Panc1 (cell line): ENCODE measurements at places on chromosomes 5 and 9. TPM values are rescaled to one million over a fixed set of nuclear protein-coding genes. Genes with fewer than 3 reads are reported as not detected.
A peak's percentile ranks its signal among the peaks of the same experiment; 100 is the strongest.

DNA sequence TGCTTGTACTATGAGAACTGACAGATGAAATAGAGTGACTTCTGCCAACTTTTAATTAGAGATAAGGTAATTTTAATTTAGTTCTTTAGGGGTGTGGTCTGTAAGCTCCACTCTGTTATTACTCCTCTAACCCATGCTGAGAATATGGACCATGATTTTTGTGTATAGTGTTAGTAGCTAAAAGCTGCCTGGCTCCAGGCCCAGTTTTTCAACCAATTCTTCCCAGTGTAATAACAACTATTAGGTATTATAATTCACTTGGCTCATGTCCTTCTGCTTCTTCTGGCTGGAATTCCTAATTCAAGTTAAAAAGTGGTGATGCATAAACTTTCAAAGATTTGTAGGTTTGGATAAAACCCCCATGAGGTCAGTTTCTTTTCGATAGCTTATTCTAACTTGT lies 216.3 kb downstream of the ISL1 start:
- H3K27me3 ChIP-seq: no peaks in the 10 kb centered on the region
- no peaks in the 10 kb centered on the region for H3K36me3 ChIP-seq
- H3K4me3 ChIP-seq: no peak overlapping the region
- no peaks in the 10 kb centered on the region for H3K4me1 ChIP-seq
- DNase-seq: no peak

The IRX1 gene
- total RNA-seq: not detected

- peaks cover 16% of the 10 kb centered on the region for H3K27me3 ChIP-seq
- no peak overlapping the region for H3K4me3 ChIP-seq
- DNase-seq: no peak
- no peak overlapping the region for H3K27ac ChIP-seq
- H3K36me3 ChIP-seq: no peaks in the 10 kb centered on the region
These were observed 184.3 kb downstream of the TSSK1B start for GRCh38 chr5:113250341-113250953.

- H3K36me3 ChIP-seq: no peaks in the 10 kb centered on the region
- no peaks in the 10 kb centered on the region for H3K27me3 ChIP-seq
- no peak overlapping the region for H3K4me3 ChIP-seq
- DNase-seq: no peak
- H3K4me1 ChIP-seq: no peaks in the 10 kb centered on the region
These were observed 126.5 kb upstream of the PAPPA start for GRCh38 chr9:116027096-116027495.

The COL5A1 gene
- total RNA-seq: 5.7 TPM

DNA sequence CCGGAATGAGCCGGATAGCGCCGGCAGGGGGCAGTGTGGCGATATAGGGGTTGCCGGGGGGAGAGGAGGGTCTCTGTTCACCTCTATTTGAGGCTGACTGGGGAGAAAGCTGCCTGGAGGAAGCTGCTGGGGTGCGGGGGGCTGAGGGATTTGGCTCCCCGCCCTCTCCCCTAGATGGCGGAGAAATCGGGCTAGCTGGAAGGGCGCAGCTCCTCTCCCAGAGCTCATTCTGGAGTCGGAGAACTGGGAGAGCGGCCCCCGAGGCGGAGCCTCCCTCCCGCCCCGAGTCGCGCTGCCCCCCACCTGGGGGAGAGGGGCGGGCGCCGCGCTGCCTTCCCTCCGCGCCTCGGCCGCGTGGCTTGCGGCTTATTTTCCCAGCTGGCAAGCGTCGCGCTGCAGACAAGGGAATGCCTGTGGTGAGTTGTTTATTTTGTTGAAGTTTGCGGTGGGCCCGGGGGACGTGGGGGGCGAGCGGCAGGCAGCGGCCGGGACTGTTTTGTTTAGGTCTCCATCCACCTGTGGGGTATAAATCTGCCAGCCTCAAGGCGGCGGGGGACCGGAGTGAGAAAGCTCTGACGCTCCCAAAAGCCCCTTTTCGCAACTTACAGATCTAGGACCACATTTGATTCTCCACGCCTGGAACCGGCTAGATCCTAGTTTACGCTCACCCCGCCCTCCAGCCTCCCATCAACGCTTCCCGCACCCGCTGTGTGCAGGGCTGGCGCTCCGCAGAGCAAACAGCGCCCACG lies 4.1 kb upstream of the RGMB start:
- no peaks in the 10 kb centered on the region for H3K27me3 ChIP-seq
- no peaks in the 10 kb centered on the region for H3K36me3 ChIP-seq
- H3K27ac ChIP-seq: peak overlapping the region; percentile 54; the same call in 1 of the 2 replicates
- peaks cover 12% of the 10 kb centered on the region for H3K4me1 ChIP-seq
- DNase-seq: no peak

GRCh38 chr5:9715891-9716335 lies 85.8 kb upstream of the TAS2R1 start:
- DNase-seq: no peak
- H3K27me3 ChIP-seq: no peaks in the 10 kb centered on the region
- H3K27ac ChIP-seq: no peak overlapping the region
- H3K36me3 ChIP-seq: no peaks in the 10 kb centered on the region
- no peak overlapping the region for H3K4me3 ChIP-seq
- no peaks in the 10 kb centered on the region for H3K4me1 ChIP-seq

GRCh38 chr5:33888587-33888986 lies 3.2 kb downstream of the ADAMTS12 start:
- DNase-seq: no peak
- H3K36me3 ChIP-seq: no peaks in the 10 kb centered on the region; the same call in 1 of the 2 replicates

GRCh38 chr9:105255421-105255820 lies 11.0 kb downstream of the SLC44A1 start:
- H3K27ac ChIP-seq: no peak overlapping the region
- no peak overlapping the region for H3K4me3 ChIP-seq
- H3K4me1 ChIP-seq: no peaks in the 10 kb centered on the region
- no peaks in the 10 kb centered on the region for H3K36me3 ChIP-seq

- no peaks in the 10 kb centered on the region for H3K4me1 ChIP-seq
- no peak for DNase-seq
- no peak overlapping the region for H3K4me3 ChIP-seq
- no peaks in the 10 kb centered on the region for H3K27me3 ChIP-seq
These were observed 153.9 kb downstream of the GPBP1 start for GRCh38 chr5:57327561-57328367.

- H3K27me3 ChIP-seq: no peaks in the 10 kb centered on the region
- H3K4me1 ChIP-seq: no peaks in the 10 kb centered on the region
- H3K36me3 ChIP-seq: no peaks in the 10 kb centered on the region
- H3K27ac ChIP-seq: no peak overlapping the region
These were observed 293.6 kb upstream of the TNC start for GRCh38 chr9:115411516-115411915.

DNA sequence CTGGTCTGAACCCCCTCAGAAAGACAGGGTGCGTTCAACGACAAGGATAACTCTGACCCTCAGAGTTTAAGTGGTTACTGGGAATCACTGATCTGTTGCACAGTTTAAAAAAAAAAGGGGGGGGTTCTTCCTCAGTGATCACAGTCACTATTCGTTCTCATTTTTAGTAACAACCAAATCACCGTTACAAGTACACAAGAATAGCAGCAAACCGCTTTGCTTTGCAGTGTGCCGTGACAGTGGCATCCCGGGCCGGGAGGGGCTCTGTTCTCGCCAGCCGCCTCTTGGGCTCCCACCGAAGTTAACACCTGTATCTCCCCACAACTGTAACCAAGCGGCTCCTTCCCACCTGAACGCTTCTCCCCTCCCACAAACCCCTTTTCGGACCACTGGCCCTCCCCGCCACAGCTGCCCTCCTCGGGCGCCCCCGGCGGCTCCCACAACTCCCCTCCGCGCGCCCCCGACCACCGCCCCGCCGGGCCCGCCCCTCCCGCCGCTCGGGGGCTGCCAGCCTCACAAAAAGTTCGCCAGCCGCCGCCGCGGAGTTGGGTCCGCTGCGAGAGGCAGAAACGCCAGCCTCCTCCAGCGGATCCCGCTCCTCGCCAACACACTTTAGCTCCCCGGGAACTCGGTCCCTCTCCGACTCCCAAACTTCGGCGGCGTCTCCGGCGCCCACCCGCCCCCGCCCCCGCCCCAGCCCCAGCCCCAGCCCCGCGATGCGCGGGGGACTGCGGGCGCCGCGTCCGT lies 1.2 kb downstream of the SSBP2 start:
- H3K36me3 ChIP-seq: no peaks in the 10 kb centered on the region
- H3K27ac ChIP-seq: no peak overlapping the region
- no peaks in the 10 kb centered on the region for H3K27me3 ChIP-seq
- H3K4me1 ChIP-seq: peaks cover 17% of the 10 kb centered on the region
- H3K4me3 ChIP-seq: peak overlapping the region; percentile 47
- DNase-seq: no peak

The PFN3 gene
- not detected for total RNA-seq

The FOXD1 gene
- 63.3 TPM for total RNA-seq
